ENCODE measurements at places on chromosomes 13 and 19.
A peak's percentile ranks its signal among the peaks of the same experiment; 100 is the strongest.

DNA sequence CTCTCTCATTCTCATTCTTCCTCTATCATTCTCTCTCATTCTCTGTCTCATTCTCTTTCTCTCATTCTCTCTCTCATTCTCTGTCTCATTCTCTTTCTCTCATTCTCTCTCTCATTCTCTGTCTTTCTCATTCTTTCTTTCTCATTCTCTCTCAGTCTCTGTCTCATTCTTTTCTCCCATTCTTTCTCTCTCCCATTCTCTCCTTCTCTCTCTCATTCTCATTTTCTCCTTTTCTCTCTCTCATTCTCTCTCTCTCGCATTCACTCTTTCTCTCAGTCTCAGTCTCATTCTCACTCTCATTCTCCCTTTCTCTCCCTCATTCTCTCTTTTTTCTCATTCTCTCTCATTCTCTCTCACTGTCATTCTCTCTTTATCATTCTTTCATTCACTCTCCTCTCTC lies 152.0 kb upstream of the UQCRFS1 start:
- no peak for DNase-seq

GRCh38 chr13:44068737-44069136 lies 189.0 kb downstream of the LACC1 start:
- no peak for DNase-seq

DNA sequence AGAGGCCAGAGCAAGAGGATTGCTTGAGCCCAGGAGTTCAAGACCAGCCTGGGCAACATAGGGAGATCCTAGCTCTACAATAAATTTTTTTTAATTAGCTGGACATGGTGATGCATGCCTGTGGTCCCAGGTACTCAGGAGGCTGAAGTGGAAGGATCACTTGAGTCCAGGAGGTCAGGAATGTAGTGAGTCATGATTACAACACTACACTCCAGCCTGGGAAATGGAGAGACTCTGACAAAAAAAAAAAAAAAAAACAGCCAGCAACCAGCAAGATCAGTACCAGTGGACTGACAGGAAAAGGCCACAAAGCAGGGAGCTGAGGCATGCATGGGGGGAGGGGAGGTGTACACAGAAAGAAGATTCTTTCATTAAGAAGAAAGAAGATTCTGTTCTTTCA lies 52.7 kb upstream of the RFXAP start:
- DNase-seq, result no peak

- DNase-seq, result no peak
Observed at GRCh38 chr13:41394166-41394565, 63.2 kb upstream of the RGCC start.

DNA sequence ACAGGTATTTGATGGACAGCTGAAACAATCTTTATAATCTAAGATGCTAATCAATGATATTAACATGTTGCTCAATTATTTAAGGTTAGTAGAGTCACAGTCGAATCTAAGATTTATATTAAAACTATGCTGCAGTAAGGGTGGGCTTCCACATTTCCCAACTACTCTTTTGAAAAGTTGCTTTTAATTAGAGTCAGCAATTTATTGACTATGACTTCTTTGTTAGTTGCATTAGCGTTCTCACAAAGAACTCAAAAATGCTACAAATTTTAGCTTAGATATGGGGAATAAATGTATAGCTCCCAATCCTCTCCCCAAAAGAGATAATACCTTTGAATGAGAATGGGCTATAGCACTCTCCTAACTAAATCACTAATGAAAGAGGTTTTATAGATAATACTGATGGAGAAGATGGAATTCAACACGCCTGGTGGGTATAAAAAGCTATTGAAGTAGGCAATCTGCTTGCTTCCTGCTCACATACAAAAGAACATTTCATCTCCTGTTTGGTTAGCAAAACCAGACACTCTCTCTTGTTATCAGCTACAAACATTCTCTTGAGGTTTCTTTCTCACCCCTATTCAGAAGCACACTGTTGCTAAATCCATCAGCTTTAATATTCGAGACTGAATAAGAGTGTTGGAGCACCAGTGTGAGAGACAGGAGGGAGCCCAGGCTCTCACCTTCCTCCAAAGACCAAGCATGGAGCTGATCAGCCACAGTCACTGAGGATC lies 2.4 kb upstream of the FLT1 start:
- DNase-seq, result no peak

GRCh38 chr19:40584007-40584406 lies 7.3 kb downstream of the SHKBP1 start:
- DNase-seq, result no peak

DNA sequence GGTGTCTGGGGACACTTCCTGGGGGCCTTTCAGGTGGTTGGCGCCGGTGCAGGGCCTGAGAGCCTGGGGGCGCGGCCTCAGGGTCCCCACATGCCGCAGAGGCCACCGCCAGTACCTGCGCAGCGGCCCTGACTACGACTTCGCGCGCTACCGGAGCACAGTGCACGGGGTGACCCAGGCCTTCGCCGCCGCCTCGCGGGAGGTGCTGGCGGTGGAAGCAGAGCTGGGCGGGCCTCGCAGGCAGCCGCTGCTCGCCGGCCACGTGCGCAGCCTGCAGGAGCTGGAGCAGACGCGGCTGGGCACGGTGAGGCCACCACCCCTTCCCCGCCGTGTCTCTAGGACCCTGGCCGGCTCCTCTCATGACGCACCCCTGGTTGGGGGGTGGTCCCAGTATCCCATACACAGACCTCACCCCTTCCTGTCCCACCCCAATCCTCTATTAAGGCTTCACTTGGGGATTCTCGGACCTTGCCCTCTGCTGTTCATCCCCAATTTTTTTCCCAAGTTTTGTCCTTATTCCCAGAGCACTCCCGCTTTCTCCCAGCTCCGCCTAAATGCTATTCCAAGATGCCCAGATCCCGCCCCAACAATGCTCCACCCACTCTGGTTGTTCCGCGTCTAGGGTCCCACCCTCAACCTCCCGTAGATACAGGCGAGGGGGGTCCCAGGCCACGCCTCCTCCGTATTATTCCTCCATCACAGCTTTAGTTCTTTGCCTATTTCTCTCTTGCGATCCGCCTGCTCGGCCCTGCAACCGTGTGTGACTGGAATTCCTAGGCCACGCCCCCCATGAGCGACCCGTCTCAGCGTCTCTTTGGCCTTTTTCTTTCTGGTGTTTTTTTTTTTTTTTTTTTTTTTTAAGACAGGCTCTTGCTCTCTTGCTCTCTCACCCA lies 1.0 kb downstream of the REX1BD start:
- DNase-seq, result peak; percentile 67

- DNase-seq, result no peak
Observed at GRCh38 chr13:60226507-60226906, 62.8 kb upstream of the DIAPH3 start.

- DNase-seq, result no peak
Observed at GRCh38 chr13:33257841-33258807, 27.4 kb downstream of the STARD13 start.

DNA sequence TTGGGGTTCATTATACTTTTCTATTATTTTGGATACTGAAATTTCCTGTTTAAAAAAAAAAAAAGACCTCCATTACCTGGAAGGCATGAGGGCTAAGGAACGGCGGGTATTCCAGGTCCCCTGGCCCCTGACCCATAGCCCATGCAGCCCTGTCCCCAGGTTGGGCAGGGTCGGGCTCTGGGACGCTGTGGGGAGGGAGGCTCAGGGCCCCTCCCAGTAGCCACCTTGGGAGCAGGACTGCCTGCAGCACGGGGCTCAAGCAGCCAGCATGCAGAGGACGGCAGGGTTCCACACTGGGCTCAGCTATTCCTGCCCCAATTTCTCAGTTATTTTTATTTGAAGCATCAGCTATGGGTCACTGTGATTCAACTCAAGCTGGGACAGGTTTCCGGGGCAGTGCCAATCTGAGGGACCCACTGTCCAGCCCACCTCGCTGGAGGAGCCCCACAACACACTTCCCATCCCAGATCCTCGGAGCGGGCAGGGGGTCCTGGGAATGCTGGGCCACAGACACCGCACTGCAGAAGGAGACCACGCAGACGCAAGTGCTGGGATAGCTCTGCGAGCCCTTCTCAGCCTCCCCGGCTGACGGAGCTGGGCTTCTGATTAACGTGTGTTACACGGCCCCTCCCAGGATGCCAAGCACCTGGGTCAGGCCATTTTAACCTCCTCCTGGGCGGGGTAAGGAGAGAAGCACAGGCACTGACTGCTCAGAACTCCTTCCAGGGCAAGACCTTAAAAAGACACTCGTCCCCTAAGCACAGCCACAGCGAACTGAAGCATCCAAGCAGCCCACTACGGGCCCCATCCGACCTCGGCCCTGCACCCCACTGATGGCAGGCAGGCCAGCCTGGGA lies 60.1 kb downstream of the PEPD start:
- DNase-seq, result peak; percentile 9

GRCh38 chr13:111925146-111925875 lies 141.6 kb upstream of the SOX1 start:
- no peak for DNase-seq

DNA sequence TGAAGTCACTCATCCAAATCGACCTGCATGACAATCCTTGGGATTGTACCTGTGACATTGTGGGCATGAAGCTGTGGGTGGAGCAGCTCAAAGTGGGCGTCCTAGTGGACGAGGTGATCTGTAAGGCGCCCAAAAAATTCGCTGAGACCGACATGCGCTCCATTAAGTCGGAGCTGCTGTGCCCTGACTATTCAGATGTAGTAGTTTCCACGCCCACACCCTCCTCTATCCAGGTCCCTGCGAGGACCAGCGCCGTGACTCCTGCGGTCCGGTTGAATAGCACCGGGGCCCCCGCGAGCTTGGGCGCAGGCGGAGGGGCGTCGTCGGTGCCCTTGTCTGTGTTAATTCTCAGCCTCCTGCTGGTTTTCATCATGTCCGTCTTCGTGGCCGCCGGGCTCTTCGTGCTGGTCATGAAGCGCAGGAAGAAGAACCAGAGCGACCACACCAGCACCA lies 5.9 kb downstream of the SLITRK5 start:
- DNase-seq, result no peak

- no peak for DNase-seq
Observed at GRCh38 chr13:114064450-114065140, 67.8 kb downstream of the RASA3 start.

- no peak for DNase-seq
Observed at GRCh38 chr13:106098778-106099177, 436.7 kb downstream of the EFNB2 start.

DNA sequence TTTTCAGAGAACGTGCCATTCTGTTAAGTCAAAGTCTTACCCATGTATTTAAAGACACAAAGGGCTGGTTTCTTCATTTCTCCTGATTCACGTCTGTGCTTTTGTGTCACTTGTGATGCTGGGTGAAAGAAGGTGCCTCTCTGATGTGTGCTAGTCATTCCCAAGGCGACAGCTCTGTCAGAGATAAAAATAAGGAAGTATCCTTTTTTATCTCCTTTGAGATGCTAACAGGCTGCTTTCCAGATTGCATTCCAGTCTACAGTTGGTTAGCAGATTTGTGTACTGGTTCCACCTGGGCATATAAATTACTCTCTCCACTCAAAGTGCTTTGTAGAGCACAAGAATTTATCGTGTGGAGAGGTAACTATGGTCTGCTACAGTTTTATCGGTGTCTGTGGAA lies 33.5 kb upstream of the DCT start:
- no peak for DNase-seq

DNA sequence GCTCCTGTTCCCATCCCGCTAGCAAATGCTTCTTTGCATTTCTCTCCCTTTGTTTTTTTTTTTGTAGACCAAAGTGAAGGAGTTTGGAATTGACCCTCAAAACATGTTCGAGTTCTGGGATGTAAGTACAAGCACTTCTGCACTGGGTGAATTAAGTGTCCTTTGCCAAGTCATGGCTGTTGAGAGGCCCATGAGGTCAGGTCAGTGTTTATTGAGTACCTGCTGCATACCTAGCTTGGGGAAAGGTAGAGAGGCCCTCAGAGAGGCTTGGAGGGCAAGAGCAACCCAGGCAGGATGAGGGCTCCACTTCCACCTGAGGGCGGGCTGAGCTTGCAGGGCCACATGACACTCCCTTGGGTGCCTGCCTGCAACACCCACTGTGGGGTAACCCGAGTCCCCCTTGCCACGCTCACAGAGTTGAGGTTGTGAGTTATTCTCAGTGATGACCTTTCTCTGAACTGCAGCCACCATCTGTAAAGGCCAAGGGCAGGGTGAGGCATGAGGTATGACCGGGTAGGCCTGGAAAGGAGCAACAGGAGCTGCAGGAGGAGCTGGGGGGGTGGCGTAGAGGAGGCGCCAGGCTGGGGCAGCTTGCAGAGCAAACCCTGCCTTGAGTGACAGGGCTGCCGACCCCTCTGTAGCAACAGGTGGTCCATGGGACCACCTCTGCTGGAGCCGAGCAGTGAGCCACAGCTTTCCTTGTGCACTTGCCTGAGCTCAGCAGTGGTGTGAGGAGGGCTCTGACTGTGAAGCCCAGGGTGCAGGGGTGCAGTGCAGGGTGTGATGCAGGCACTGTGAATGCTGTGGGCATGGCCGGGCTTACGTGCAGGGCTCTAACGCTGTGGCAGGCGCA lies 16.6 kb downstream of the GPI start:
- no peak for DNase-seq

GRCh38 chr19:46730187-46730586 lies 13.3 kb upstream of the PRKD2 start:
- no peak for DNase-seq

DNA sequence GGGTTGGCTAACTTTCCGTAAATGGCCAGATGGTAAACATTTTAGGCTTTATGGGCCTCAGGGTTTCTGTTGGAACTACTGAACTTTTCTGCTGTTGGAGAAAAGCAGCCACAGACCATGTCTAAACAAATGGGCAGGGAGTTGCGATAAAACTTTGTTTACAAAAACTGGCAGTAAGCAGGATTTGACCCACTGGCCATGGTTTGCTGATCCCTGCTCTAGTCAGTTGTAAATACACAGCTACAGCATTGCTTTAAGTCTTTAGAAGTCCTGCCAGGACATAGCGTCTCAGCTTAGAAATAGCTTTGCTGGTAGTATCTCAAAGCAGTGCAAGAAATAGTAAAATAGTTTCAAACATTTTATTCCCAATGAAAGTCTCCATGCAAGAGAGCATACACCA lies 88.4 kb downstream of the NALCN start:
- no peak for DNase-seq

GRCh38 chr13:111265701-111266035 lies 54.8 kb upstream of the TEX29 start:
- DNase-seq, result no peak

GRCh38 chr13:49146950-49147355 lies 73.2 kb upstream of the MLNR start:
- DNase-seq, result no peak

- no peak for DNase-seq
Observed at GRCh38 chr13:39618561-39618960, 15.6 kb upstream of the LHFPL6 start.

DNA sequence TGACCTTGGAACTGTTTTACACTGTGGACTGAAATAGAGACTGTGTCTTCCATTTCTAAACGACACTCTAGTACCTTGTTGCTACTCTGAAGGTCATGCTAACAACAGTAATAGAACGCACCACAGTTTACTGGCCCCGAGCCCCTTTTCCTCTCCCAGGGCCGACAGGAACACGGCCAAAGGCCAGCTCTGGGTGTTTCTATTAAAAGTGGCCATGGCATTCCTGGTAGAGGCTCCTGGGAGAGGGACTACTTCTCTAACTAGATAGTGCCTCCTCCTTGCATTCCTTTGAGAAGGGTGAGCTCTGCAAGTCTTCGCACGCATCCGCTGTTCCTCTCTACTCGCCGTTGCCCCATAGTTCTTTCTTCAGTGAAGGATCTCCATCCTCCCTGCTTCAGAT lies 18.7 kb upstream of the SIAH3 start:
- no peak for DNase-seq
